Frontal cortex (tissue), 4 donors: ENCODE measurements at places on chromosomes 11 and 22.

DNA sequence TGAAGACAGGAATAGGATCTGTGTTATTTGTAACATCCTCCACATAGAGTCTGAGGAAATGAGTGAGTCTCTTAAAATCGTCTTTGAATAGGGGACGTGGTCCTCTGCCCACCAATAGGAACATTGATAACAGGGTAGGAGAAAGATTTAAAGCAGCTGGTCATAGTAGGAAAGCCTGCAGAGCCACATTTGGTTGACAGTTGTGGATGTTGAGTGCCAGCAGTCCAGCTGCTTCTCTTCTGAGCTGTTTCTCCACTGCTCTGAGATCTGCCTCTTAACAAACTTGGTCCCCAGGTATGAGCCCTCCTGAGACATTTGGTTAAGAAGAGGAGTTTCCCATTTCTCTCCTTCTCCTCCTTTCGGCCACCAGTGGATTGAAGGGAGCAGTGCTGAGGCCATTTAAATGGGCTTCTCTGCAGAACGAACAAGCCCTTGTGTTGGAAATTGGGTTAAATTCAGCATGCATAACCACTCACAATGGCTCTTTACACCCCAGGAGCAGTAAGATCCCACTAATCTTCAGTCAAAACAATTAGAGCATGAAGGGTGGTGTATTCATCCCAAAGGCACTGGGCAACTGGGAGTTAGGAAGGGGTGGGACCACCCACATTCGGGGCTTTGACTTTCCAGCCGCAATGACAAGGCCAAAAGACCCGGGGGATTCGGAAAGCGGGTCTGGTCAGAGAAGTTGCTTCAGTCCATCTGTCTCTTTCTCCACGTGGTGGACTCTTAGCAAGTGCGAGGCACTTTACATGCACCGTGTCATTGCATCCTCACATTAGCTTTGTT lies 32.3 kb downstream of the MIAT start:
- no peak for DNase-seq

GRCh38 chr11:126308271-126308671 lies 4.4 kb downstream of the DCPS start:
- no peak for DNase-seq

DNA sequence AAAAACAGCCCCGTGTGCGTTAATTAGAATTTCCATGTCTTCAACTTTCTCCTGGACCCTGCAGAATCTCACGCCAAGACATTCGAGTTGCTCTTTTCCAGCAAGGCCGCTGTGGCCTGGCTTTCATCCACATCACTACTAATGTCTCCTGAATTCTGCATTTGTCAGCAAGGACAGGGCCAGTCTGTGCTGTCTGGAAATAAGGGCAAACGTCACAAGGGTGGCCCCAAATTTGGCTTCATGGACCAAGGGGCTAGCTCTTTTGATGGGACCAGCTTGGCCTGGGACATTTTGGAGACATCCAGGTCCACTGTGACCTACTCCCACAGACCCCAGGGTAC lies 33.4 kb downstream of the KCNQ1OT1 start:
- no peak for DNase-seq

DNA sequence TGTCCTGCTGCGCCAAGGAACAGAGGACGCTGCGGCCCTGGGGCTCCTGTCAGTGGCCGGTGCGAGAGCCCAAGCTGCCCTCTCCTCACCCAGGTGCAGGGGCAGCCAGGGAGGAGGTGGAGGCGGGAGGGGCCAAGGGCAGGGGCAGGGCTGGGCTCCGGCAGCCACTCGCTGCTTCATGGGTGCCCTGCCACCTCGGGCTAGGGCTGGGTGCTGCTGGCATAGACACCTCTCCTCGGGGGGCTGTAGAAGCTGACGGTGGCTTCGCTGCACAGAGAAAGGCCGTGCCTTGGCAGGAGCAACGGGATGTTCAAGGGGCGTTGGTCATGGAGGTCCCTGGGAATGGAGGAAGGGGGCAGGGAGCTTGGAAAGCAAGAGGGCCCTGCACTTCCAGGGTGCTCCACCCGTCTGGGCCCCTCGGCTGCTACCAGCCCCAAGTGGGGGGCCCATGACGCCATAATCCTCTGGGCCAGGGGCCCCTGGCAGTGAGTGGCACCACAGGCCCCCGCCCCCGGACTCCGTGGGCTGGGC lies 1.6 kb upstream of the TBX1 start:
- no peak for DNase-seq

DNA sequence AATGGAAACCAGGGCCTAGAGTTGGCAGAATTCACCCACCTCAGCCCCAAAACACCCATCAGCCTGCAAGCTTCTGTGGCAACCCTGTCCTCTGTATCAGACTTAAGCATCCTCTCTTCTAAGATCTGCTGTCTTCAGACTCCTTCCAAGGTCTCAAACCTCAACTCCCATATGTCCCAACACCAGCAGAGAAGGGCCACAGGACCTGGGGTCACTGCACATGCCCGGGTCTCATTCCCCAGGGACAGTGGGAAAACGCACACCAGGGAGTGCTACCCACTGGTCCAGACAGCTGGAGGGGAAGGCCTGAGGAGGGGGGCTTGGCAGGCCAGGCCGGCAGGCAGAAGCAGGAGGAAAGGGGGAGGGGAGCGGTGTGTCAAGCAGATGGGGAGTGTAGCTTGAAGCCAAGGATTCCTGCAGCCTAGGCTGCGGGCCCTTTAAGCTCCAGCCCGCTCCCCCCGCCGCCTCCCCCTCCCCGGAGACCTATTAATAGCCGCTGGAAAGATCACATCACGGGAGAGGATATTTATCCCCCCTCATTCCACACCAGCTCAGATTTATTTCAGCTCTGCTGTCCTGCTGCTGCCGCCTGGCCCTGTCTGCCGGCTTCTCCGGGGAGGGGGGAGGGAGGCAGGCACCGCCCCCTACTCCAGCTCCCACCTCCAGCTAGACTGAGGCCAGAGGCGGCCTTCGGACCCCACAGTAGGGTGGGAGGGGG lies 16.7 kb downstream of the BCL9L start:
- DNase-seq, result peak; percentile 71

DNA sequence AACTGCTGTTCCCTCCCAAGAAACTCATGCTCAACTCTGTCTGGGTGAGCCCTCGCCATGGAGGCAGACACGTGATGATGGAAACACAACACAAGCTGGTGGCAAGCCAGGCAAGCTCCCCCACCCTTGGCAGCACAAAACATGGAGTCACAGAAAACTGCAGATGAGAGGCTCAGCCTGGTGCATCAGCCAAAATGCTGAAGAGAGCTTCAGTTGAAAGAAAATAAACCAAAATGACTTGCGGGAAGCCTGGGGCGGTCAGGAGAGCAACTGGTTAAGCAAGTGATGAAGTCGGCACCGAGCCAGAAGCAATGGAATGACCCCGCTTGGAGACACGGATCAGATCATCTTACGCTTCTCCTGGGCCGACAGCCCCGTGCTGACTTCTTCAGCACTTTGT lies 68.3 kb downstream of the C11orf58 start:
- DNase-seq, result no peak

DNA sequence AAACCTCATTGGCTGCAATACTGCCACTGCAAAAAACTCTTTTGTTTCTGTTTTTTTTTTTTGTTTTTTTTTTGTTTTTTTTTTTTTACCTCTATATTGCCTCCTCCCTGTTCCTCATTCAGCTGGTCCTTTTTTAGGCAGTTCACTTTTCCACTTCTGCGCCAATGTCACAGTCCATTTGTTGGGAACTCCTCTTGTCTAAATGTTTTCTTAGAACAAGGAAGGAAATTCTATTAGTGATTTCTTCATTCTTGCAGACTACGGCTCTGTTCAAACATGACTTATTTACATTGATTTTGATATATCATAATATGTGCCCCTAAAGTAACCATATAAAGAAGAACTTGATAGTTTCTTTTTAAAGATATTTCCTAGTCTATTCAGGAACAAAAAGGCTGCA lies 2.9 kb downstream of the FAM118B start:
- no peak for DNase-seq

- no peak for DNase-seq
Observed at GRCh38 chr11:88360141-88360540, 22.6 kb upstream of the CTSC start.

- DNase-seq, result peak; percentile 76
Observed at GRCh38 chr11:47161134-47161854, 15.4 kb downstream of the ARFGAP2 start.

DNA sequence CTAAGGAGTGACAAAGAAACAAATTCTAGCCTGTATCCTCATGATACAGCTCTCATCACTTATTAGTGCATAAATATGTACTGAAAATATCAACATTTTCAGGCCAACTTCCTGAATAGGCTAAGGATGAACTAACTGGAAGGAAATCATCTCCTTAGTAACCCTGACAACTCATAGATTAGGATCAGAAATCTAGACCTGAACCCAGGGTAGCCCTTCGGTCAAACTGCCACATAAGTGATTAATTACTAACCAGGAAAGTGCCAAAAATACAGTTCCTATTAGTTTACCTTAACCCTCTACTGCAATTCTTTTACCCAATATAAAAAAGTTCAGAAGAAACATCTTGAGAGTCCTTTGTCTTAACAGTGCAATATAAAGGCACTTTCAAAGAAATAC lies 40.0 kb downstream of the AMBRA1 start:
- DNase-seq, result no peak

DNA sequence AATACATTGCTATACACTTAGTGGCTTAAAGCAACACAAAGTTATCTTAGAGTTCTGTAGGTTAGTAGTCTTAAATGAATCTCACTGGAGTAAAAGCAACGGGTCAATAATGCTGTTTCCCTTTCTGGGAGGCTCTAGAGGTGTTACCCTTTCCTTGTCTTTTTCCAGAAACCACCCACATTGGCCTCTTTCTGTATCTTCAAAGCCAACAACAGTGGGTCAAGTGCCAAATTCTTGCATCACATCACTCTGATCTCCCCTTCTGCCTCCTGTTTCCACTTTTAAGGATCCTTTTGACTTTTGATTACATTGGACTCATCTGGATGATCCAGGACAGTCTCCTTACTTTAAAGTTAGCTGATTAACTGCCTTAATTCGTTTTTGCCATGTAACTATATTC lies 93.6 kb downstream of the DDX10 start:
- DNase-seq, result no peak

- DNase-seq, result no peak
Observed at GRCh38 chr11:92550411-92550810, 325.8 kb downstream of the FAT3 start.

DNA sequence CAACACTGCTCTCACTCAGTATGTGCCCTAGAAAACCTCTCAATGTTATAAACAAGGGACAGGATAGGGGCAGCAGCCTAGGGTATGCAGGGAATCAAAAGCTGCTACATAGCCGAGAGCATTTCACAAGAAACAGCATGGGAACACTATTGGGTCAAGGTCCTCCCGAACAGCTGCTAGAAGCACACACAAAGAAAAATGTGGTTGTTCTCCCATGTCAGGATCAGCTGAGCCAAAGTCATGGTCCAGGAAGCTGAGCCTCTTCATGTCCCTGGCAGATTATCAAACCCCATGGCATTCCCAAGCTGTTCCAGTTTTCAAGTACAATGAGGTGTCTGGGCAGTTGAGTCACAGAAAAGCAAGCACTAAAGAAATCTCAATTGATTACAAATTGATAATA lies 21.0 kb upstream of the GDPD4 start:
- no peak for DNase-seq

GRCh38 chr22:46561435-46561905 lies 24.1 kb upstream of the CELSR1 start:
- DNase-seq, result no peak

DNA sequence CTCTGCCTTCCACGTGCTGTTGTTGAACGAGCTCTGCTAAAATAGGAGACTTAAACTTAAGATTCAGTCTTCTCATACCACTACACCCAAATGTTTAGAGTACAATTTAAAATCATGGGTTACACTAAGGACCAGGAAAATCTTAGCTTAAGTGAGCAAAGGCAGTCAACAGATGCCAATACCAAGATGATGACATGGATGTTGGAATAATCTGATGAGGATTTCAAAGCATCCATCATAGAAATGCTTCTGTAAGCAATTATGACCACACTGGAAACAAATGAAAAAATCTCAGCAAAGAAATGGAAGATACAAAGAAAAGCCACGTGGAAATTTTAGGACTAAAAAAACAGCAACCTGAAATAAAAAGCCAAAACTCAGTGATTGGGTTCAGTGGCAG lies 109.8 kb downstream of the ATXN10 start:
- no peak for DNase-seq

- DNase-seq, result no peak
Observed at GRCh38 chr11:37500425-37500824, 902.4 kb upstream of the RAG2 start.

DNA sequence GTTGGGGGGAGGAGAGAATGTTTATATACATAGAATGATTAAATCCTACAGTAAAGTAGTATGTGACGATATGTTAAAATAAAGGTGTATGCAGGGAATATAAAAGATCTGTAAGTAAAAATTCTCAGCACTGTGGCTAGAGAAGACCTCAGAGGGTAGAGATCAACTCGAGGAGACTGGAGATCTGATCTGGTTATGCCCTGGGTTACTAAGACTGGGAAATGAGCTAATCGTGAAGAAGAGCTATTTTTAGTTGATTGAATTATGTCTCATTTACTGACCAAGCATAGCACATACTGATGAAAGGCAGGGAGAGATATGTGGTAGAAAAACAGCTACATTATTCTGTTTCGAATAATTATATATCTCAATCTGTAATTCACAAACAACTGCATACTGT lies 42.8 kb upstream of the ALKBH3 start:
- no peak for DNase-seq

DNA sequence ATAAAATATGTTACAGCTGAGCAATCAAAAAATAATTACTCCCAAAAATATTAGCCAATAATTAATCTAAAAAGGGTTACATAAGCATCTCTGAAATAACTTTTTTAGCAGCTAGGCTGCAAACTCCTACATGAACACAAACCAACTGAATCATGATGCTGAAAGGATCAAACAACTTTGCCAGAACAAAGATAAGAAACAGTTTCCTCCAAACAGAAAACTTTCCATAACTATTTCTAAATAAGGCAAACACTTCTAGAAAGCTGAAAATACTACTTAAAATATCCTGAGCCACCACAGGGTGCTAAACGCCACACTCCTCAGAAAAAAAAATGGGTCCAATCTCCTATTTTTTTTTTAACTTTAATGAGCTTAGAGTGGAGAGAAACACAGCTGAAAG lies 68.6 kb upstream of the ARHGAP32 start:
- no peak for DNase-seq

DNA sequence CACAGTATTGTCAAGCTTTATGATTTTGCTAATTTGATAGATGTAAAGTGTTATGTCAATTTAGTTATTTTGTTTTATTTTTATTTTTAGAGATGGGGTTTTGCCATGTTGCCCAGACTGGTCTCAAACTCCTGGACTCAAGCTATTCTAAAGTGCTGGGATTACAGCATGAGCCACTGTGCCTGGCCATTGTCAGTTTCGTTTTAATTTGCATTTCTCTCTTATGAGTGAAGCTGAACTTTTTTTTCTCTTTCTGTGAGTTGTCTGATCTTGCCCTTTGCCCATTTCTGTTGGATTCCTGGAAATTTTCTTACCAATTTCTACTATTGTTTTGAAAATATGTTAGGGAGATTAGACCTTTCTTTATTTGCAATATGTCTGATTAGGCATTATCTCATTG lies 15.5 kb downstream of the NEU3 start:
- no peak for DNase-seq

DNA sequence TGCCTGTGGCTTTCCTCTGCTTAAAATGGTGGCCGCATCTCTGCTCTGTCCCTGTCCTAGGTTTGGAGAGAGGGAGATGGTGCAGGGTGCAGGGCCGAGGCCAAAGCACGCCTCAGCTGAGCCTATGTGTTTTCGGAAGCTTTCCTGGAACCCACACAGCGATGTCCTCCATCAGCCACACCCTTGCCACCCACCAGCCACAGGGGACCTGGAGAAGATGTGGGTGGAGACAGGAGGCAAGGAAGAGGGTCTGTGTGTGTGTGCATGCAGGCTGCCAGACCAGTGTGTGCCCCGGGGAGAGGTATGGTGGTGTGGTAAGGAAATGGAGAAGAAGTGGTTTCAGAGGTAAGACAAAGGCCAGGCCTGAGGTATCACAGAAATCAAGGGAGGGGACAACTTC lies 155.7 kb downstream of the TBC1D22A start:
- no peak for DNase-seq
